DMS153 (cell line): ENCODE measurements at places on chromosomes 4 and X.

GRCh38 chr4:24003496-24003895, 113.6 kb upstream of the PPARGC1A start:
- DNase-seq: no peak

DNA sequence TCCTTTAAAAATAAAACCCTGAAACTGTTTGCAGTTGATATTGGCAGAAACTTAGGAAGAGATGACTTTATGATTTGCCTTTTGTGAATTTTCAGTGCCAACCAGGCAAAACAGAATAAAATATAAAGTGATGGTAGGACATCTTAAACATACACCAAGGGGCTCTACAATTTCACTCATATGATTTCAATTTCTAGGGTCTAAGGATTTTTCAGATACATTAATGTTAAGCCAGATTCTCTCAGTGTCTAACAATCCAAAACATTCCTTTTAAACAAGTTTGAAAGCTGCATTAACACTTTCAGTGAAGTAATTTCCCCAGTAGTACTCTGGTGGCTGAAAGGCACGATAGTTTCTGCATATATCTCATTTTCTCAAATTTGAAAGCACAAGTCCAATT, 1262.0 kb upstream of the ADGRL3 start:
- no peak for DNase-seq

GRCh38 chr4:148822572-148823418, 380.6 kb upstream of the NR3C2 start:
- DNase-seq: no peak

DNA sequence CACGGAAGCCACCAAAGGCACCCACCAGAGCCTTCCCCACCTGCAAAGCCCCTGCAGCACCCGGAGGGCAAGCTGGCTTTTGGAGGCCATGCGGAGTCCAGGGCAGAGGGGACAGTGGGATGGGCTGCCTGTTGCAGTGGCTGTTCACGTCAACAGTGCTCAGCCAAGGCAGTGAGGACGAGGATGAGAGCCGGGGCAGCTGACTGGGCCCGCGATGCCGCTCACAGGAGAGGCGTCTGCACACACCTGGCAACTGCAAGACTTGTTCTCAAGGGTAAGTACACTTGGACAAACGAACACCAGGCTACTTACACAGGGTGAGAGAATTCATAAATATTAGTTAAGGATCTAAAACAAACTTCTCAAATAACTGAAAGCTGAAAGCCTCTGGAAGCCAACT, 19.6 kb downstream of the FGFR3 start:
- no peak for DNase-seq

DNA sequence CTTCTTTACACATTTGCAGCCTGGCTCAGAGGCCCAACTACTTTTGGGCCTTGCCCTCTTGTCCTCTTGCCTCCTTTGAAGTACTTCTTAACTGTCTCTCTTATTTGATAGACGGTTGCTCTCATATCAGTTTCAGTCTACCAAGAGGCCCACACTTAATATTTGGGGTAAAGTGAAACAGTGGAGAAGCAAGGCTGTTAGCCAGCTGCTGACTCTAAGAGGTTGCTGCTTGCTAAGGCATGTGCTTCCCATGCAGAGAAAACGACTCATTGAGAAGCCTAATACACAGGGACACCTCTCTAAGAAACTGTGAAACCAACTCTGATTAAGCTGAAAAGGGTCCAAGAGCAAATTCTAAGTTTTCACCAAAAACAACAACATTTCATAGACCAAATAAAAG, 94.6 kb downstream of the PPP3CA start:
- DNase-seq: no peak

DNA sequence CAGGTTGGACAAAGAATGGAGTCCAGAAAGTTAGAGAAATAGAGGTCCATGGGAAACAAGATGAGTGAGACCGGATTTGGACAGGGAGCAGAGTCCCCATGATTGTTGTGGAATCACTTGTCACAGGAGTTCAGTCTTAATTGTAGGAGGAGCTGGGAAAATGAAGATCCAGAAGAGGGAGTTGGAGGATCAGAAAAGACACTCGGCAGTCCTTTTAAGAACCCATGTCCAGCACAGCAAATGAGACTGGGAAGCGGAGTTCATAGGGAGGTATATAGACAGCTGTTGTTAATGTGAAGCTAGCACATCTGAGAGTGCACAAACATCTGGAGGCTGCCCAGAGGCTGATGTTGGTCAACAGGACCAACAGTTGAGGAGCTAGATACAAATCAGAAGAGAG, 111.4 kb upstream of the RXFP1 start:
- DNase-seq: no peak

DNA sequence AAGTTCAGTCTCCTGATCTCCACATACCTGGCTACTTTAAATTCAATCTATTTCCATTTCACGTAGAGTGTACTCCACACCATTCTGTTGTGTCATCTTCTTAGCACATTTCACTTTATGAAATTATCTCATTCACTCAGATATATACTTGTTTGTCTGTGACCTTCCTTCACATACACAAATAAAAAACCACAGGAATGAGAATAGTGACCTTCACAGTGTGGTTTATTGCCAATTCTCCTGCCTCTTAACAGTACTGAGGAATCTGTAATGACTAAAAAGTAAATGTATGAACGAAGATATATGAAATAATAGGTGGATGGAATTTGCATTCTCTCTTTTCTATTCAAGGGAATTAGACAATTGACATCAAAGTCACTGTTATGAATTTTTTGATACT, 183.9 kb upstream of the PCDH7 start:
- DNase-seq: no peak

GRCh38 chr4:93018243-93018642, 714.5 kb downstream of the GRID2 start:
- DNase-seq: no peak

DNA sequence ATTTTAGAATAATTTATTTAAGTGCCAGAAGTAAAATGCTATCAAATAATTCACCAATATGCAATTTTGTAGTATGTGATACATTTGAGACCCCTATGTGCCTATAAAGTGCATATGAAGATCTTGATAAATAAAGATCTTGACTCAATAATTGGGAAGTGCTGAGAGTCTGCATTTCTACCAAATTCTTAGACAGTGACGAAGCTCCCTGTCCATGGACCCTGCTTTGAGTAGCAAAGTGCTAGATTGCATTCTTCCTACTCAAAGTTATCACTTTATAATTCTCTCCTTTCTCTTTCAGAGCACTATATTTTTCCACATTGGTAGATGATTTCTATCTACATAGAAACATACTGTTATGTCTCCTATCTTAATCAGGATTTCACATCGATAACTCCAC, 1393.9 kb downstream of the ARAP2 start:
- DNase-seq: no peak

- no peak for DNase-seq
Observed at GRCh38 chr4:26751838-26752237, 108.8 kb upstream of the STIM2 start.

GRCh38 chr4:141614878-141615586, 21.4 kb upstream of the IL15 start:
- DNase-seq: no peak

DNA sequence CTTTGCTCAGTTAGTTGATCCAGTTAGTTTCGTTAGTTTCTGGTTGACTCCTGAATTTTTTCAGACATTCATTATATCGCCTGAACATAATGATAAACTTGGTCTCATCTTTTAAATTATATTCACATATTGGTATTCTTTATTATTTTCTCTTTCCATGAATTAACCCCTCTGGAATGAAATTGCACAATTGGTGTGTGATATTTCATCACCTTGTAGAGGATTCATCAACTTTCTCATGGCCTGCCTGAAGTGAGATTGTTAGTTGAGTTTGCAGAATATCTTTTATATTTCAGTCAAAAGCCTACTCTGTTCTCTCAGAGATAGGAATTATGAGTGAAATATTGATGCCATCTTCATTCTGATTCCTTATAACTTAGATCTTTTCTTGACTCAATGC, 1160.6 kb upstream of the AGA start:
- DNase-seq: no peak

DNA sequence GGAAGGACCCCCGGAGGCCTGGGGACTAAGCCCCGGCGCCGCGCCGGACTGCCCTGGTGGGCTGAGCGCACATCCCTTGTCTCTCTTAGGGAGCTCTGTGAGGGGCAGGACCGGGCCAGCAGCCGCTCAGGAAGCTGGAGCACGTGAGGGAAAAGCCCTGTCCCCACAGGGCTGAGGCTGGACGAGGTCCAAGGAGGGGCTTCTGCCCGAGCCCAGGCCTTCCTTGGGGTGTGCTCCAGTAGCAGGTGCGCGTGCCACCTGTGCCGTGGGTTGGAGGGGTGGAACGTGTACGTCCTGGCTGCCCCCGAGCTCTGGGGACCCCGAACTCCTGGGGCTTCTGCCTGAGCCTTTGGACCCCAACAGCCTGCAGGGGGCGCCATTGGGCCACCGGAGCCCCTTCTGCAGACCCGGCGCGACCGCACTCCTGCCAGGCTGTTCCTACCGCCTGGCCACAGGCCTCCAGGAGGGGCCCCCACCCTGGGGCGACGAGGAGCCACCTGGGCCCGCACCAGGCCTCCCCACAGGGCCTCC, 27.2 kb downstream of the TACC3 start:
- no peak for DNase-seq

GRCh38 chrX:129719931-129720530, 18.7 kb upstream of the XPNPEP2 start:
- DNase-seq: no peak

- DNase-seq: no peak
Observed at GRCh38 chr4:58825278-58825677, 1715.1 kb upstream of the IGFBP7 start.

- DNase-seq: no peak
Observed at GRCh38 chr4:127071443-127071842, 561.3 kb upstream of the INTU start.

GRCh38 chr4:188012426-188012945, 16.9 kb downstream of the ZFP42 start:
- DNase-seq: no peak

DNA sequence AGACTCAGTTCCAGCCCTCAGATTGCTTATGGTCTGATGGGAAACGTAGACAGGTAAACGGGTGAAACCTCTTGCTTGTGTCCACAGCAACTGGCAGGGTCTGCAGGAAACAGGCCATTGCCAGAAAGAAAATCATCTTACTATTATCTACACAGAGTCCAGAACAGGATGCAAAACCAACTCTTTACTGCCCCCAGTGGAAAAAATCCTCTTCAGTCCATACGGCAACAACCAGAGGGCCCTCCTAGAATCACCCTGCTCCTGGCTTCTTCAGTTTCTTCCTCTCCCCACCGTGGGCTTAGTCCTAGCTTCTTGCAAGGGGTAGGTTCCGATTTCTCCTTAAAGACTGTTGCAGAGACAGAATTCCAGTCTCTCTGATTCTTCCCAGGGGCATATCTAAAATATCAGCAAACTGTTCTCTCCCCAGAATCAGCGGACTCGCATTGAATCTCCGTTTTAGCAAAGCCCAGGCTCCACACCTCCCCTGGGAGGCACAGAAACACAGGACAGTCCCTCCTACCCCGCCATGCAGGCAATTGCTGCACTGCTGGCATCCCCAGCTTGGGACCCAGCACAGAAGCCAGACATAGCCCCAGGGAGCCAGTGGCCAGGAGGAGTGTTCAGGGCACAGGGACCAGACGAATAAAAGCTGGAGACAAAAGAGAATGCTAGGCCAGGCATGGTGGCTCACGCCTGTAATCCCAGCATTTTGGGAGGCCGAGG, 41.0 kb upstream of the SH3RF1 start:
- DNase-seq: no peak

- no peak for DNase-seq
Observed at GRCh38 chrX:40700640-40701342, 34.6 kb downstream of the MED14 start.

- no peak for DNase-seq
Observed at GRCh38 chr4:112448306-112449132, 67.5 kb downstream of the NEUROG2 start.

DNA sequence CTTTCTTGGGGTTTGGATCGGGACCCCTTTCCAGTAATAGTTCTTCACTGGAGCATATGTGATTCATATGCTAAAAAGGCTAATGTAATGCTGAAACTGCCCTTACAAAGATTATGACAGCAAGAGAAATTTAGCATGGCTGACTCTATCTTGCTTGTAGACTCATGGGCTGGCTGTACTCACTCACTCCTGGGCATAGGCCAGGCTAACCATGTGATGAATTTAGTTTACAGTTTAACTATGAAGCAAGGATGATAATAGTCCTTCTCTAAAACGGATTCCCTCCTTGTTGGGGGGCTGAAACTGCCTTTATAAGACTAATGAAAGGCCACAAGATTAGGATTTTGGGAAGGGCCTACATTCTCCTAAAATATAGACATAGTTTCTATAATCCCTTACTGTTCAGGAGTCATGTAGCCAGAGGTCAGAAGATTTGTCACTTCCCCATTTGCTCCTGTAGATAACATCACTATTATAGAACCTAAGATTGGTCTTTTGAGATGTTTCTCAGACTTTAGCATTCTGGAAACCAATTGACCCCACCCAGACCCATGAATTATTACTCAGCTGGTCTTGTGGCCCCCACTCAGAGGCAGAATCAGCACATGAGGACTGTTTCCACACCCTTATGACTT, 20.8 kb upstream of the CEP135 start:
- no peak for DNase-seq

DNA sequence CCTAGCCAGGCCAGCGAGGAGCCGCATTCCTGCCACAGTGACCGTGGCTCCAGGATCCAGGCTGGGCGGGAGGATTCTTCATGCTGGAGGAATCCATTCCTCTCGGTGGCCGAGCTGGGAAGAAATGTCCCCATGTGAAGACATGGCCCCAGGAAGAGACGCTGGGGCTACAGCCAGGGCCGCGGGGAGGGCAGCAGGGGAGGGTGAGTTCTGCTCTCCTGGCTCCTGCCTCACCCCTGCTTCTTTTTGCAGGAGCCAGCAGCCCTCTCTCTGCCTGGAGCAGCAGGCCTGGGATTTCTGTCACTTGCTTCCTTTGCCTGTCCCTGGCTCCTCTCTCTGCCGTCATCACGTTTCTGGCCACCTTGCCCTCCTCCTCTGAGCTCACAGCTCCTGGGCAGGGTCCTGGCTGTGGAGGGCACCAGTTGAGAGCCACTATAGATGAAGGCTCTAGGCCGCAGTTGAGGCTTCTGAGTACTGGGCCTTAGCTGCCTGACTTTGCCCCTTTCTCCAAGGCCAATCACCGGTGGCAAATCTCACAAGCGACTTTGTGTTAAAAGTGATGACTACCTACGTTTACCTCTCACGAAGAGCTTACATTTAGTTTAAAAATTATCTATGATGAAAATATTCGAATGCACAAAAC, 48.3 kb downstream of the ENPP6 start:
- no peak for DNase-seq

DNA sequence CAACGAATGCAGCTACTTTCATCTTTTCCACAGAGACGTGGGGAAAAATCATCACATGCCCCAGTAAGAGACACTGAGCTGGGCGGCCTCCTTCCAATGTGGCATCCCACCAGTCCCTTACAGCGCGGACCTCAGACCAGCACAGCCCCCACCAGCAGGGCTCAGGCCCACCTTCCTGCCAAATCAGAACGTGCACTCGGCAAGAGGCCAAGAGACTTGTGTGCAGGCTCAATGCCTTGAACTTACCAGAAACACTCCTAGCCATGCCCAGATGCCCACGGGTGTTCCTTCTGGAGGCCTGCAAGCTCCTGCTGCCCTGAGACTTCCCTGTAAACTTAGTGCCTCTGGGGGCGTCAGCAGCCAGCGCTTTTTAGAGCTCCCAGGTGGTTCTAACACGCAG, 31.2 kb downstream of the WDR1 start:
- no peak for DNase-seq
